ENCODE measurements at places on chromosomes 4 and X.

DNA sequence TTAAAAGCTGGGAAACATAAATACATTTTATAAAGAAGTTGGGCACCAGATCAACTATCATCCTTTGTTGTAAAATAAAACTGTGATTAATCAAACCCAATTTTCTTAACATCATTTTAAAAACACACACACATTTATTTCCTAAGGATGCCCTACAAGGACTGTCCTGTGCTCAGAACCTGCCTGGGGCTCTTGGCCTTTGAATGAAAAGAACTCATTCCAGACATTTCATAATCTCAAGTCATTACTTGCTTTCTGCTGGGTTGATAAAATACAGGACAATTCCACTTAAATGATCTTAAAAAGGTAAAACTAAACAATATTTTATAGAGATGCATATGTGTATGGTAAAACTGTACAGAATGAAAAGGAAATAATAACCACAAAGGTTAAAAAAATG is 2.8 kb downstream of the SH3D19 start:
- no peak for DNase-seq

DNA sequence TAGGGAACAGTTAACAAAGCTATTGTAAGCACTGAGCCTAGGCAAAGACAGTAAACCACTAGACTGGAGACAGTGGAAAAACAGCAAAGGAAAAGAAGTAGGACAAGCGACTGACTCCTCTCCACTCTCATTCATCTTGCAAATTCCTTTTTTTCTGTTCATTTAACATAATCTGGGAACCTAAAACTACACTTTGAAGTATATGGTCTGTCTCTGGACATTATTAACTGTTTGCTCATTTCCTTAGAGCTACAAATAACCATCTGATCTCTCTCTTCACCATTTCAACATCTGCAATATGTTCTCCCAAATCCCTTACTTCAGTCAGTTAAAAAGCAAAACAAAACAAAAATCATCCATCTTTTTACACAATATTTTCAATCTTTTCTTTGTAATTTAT is 642 bp downstream of the HMGN5 start:
- DNase-seq = no peak

DNA sequence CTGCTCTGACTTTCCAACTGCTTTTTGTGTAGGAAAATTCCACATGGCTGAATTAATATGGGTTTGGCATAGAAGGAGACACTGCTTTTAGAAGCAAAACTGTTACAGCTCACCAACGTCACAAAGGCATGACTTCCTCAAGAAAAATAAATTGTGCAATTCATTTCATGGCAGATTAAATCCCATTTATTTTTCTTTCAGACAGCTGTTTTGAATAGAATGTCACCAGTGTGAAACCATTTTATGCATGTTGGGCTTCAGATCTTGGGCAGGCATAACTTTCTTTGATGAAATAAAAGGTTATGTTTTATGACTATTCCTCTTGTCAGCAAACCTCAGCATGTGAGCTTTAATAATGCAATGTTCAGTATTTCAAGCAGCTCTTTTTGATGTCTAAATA is 542.8 kb downstream of the GALNTL6 start:
- no peak for DNase-seq

DNA sequence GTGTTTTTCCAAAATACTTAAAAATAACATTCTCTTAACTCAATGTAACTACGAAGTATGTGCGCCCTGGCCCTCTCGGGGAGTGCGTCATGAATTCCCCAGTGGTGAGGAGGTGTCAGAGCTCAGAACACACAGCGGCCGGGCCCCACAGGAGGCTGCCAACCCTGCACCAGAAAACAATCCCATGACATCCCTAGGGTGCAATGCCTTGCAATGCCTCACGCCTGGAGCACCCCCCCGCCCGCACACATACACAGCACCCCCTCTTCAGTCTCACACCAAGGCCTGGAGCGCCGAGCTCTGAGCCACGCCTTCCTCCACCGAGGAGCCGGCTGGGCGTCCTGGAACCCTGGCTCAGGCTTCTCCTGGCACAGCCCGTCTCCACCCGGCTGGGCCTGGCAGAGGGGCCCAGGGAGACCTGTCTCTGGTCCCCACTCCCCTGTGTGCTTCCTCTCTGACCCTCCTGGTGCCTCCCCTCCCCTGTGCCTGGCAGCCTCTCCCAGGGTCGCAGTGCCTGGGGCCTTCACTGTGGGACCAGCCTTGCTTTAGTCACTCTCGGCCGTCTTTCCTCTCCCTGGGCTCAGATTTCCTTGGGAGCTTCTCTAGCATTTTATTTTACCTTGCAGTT is 108.2 kb upstream of the ADRA2C start:
- no peak for DNase-seq

DNA sequence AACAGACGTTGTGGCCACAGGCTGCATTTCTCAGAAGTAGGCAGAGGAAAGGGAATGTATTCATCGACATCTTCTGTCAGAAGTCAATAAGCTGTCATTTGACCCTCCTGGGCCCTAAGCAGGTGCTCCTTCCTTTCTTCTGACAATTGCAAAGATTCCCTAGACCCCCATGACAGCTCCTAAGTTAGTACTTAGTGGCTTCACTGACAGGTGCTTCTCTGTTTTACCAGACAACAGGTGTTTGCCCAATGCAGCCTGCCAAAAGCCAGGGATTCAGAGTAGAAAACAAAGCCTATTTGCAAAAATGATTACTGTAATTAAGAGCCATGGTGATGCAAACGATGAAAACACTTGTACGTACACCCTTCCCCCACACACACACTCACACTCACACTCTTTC is 7.5 kb upstream of the FGF5 start:
- DNase-seq = no peak

GRCh38 chr4:76545226-76545884 is 110.3 kb downstream of the SHROOM3 start:
- DNase-seq = no peak

- no peak for DNase-seq
Measured at GRCh38 chr4:30726090-30726675, 6.0 kb downstream of the PCDH7 start.

GRCh38 chrX:113551919-113552318 is 711.3 kb upstream of the AMOT start:
- no peak for DNase-seq

GRCh38 chr4:42733380-42733779 is 76.5 kb upstream of the ATP8A1 start:
- no peak for DNase-seq

- DNase-seq = no peak
Measured at GRCh38 chrX:24799565-24799964, 105.8 kb downstream of the POLA1 start.

DNA sequence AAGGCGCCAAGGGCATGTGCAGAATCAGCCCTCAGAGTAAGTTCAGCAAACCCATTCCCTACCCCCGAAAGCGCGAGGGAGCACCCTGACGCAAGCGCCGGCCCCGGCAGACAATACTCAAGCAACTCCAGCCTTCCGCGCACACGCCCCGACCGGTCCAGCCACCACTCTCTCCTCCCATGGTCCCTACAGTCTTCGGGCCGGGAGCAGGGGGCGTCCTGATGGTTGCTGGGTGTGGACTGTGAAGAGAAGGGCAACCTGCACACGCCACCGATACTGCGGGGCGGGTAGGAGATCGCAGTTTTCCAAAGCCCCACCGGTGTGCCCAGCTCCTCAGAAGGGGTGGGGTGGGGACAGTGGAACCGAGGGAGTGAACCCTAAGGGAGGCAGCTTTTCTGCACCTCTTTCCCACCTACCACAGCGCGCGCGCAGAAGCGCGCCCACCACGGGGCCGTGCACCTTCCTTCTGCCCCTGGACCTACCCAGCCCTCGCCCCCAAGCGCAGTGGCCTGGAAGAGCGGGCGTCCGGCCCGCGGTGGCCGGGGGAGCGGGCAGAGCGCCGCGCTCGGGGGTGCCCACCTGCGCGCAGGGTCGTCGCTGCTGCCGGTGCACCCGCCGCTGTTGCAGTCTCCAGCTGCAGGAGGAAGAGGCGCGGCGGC is 650.2 kb upstream of the DIPK2B start:
- no peak for DNase-seq

- no peak for DNase-seq
Measured at GRCh38 chrX:124502166-124502565, 155.8 kb downstream of the SH2D1A start.

DNA sequence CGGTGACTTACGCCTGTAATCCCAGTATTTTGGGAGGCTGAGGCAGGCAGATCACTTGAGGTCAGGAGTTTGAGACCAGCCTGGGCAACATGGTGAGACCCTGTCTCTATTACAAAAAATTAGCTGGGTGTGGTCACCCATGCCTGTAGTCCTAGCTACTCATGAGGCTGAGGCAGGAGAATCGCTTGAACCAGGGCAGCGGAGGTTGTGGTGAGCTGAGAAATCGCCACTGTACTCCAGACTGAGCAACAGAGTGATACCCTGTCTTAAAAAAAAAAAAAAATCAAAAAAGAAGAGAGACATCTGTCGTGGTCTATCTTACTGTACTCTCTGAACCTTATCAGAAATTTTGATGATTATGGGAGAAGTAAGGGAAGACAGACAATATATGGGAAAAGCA is 144.3 kb downstream of the CAMK2D start:
- no peak for DNase-seq

- DNase-seq = no peak
Measured at GRCh38 chrX:96929036-96929435, 45.3 kb downstream of the RPA4 start.

DNA sequence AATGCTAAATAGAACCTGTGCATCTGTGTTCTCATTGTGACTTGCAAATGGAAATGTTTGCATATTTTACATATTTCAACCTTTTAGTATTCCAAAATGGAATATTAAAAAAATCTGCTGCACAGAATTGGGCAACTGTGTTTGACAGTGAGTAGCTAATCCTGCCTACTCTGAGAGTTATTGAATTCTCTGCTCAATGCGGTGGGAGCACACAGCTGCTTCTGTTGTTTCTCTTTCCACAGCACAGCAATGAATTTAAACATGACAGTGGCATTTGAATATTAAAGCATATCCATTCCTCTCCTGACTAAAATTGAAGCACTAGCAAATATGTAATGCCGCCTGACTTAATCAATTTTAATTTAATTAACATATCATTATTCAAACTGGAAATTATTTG is 366.6 kb downstream of the GASK1B start:
- no peak for DNase-seq

DNA sequence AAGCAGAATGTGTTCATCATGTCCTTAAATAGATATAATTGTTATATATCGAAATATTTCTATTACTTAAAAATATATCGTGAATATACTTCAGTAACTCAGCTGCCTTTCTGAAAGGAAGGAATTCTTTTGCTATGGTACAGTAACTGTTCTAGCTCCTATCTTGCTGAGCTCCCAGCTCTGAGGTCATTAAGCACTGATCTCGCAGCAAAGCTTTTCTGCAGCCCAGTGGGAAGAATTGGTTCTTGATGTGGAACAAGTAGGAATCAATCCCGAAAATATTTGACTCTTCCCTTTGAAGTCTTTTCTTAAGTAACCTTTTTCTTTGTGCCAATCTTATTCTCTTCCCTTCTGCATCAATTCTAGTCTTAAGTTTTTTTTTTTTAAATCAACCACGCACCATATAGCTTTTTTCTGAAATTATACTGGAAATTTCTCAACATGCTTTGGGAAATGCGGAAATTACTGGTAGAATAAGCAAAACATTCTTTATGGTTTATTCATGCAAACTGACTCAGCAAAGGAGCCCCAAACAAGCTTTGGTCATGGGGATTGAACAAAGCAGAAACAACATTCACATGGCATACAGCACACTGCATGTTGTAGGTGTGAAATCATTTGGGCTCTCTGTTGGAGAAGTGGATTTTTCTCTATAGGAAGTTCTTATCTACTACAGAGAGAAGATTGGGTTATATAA is 428.9 kb upstream of the GNPDA2 start:
- DNase-seq = no peak

- DNase-seq = no peak
Measured at GRCh38 chr4:13988353-13989305, 361.1 kb upstream of the BOD1L1 start.

GRCh38 chrX:103362474-103362873 is 6.2 kb downstream of the TCEAL9 start:
- no peak for DNase-seq

DNA sequence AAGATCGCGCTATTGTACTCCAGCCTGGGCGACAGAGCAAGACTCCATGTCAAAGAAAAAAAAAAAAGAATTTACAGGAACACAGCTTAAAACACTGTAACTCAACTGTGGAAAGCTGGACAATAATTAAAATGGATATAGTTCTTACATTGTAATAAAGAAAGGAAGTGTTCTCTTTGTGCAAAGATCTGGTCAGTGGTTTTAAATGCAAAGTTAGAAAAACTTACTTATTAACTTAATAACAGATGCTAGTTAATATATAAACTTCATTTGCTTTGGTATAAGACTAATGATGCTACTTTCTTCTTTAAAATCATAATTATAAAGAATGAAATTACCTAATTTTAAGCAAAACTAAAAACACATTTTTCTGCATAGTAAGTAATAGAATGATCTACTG is 2024.1 kb upstream of the TENM3 start:
- DNase-seq = no peak

DNA sequence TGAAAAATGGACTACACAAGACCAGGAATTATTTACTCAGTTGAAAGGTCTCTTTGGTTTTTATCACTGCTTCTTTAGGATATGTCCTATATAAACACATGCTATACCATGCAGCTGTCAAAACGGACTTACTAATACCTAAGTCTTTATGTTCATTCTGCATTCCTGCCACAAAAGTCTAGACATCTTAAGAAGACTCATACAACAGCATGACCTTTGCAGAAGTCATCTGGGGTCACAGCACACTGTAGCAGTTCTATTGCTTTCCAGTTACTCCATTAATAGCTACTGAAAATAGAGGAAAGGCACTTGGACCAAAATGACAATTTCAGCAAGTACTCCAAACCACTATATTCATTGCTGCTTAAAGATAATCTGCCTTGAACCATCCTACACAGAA is 53.2 kb downstream of the DDX60 start:
- no peak for DNase-seq

DNA sequence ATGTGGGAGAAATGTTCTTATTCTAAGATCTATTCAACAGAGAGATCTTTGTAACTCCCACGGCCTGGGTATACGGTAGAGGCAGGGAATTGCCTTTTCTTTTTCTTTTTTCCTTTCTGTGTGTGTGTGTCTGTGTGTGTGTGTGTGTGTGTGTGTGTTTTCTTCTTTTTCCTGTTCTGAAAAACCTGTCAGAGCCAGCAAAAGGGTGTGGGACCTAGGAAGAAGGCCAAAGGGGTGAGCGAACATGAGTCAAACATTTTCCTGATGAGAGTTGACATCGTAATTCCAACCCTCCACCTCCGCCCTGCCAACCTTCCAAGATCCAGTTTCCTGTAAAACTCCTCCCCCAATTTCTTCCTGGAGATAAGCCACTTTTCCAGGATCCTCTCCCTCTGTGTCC is 2.8 kb upstream of the CHIC2 start:
- no peak for DNase-seq

DNA sequence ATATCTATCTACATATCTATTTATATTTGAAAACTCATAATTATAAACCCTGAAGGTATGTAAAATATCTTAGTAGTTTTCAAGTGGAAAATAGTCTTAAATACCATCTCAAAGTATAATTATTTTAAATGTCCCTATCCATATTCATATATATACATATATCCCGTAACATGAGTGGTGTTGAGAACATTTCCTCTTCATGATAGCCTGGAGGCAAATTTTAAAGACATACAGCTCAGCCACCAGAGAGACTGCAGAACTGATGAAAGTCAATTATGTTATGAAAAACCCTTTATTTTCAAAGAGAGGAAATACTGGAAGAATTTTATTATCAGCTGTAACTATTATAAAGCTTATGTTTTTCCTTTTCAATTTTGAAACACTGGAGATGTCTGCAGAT is 1806.7 kb upstream of the PCDH7 start:
- DNase-seq = no peak

All from T-helper 22 cell (primary cell).